NCI-H226 (cell line): ENCODE measurements at places on chromosomes 5 and 9.

DNA sequence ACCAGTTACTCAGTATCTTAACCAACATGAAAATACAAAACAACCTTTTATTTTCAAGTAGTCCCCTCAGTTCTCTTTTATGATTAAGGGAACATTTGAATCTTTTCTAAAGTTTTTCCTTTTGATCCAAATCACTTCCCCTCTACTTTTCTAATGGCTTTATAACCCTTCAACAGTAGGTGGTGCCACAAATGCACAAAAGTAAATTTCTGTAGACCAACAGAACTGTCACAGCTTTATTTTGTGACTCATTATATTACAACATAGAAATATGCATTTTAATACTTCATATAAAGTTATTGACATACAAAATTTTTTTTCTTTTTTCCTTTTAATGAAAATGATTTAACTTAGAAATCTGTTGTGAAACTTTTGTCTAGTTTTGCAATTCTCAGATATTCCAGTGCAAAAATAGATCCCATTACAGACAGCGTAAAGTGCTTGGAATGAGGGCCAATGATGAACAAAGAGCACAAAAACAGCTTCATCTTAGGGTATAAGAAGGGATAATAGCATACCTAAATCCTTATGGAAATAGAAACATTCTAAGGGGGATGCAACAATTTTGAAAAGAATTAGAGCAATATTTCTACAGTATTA lies 17.0 kb downstream of the NIPSNAP3B start:
- no peak for DNase-seq

- DNase-seq, result no peak
Measured at GRCh38 chr5:26666371-26666770, 372.0 kb downstream of the CDH9 start.

GRCh38 chr9:126534431-126535186 lies 79.1 kb upstream of the LMX1B start:
- DNase-seq, result no peak

DNA sequence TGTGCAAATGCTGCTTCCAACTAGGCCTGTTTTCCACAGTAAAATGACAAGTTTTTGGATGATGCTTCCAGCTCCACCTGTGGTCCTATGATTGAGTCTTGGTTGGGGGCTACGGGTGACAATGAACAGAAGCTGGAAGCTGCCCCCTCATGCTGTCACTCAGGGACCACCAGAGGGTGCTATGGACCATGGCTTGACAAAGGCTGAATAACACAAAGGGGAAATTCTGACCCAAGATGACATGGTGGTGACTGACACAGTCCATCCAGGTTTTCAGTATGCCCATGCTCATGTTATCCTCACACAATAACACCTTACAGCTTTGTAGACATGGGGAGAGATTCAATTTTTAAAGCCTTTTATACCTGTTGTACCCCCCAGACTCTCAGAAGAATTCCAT lies 23.9 kb upstream of the SAP30L start:
- DNase-seq, result no peak

GRCh38 chr5:112116371-112116770 lies 302.7 kb downstream of the EPB41L4A start:
- no peak for DNase-seq

DNA sequence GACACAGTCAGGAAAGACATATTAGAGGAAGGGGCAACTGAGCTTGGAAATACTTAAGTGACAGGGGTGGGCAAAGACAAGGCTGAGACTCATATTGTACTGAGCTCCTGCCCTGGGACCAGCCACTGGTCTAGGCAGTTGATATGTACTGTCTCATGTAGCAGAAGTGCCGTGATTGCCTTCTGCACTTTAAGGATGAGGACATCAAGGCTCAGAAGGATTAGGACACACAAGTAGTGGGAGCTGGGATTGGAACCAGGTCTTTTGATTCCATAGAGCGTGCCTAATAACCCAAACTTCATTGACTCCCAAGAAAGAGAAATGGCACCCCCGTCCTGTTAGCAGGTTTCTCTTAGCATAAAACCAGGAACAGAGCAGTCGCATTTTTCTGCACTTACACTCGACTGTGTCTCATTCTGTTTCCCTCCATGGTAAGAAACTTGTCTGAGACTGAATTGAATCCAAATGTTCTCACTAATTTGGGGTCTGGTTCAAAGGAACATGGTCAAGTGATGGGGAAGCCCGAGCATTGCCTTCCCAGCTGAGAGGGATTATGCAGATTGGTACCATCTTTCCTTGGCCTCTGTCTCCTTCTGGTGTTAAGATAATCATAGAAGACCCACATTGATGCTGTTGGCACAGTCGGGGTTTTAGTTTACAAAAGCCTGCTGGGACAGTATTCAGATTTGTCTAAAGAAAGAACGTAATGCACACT lies 70.4 kb downstream of the ANGPTL2 start:
- no peak for DNase-seq

- peak; percentile 42 for DNase-seq
Measured at GRCh38 chr5:53378590-53379247, 101.7 kb upstream of the FST start.

DNA sequence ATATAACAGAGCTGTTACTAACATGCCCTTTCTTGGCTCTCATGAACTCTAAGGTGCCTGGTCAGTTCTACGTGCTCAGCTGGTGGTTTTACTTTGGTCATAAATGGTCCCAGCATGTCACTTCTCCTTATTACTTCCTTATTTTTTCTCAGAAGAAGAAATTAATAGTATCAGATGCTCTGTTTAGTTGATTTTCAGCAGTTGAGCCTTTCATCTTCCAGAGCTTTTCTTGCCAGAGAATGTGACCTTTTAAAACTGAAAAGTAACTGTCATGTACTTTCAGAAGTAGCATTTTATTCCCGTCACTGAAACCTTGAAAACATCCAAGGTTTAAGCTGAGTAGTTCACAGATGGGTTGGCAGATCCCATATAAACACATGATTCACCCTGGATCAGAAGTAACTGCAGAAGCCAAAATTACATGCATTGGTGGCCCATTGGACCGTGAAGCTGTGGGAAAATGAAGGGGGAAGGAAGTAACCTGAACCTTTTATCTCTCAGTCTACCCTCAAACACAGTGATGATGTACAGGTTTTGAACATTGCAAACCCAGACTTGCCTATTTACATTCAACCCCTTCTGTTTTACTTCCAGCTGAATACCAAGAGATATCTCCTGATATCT lies 50.5 kb downstream of the HACD4 start:
- DNase-seq, result peak; percentile 18

DNA sequence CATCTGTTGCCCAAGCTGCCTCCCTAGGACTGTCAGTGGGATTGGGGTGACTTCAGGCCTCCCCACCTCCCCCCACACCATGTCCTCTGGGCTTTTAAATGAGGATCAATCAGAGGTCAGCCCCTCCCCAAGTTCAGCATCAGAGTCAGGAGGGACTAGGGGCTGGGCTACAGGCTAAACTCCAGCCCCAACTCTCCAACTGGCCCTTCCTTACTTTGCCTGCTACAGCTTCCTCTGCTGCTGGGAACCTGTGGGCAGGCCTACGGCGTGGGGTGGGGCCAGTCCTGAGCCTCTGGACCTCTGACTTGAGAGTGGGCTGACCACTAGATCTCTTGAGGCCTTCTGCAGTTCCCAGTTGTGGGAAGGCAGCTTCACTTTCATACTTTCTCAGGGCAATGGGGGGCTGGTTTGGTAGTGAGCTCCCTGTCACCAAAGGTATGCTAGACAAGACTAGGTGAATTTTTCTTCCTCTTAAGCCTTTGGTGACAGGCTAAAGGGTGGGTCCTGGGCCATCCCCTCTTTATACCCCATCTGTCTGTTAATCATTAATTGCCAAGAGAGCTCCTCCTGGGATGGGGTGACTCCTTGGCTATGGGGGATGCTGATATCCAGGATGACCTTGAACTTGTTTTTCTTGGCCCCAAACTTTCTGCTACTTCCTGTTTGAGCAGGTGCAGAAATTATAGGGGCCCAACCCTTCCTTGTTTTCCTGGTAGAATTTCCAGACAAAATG lies 10.8 kb upstream of the DAB2IP start:
- DNase-seq, result no peak

- DNase-seq, result peak; percentile 44
Measured at GRCh38 chr5:110769000-110769681, 30.3 kb downstream of the SLC25A46 start.

DNA sequence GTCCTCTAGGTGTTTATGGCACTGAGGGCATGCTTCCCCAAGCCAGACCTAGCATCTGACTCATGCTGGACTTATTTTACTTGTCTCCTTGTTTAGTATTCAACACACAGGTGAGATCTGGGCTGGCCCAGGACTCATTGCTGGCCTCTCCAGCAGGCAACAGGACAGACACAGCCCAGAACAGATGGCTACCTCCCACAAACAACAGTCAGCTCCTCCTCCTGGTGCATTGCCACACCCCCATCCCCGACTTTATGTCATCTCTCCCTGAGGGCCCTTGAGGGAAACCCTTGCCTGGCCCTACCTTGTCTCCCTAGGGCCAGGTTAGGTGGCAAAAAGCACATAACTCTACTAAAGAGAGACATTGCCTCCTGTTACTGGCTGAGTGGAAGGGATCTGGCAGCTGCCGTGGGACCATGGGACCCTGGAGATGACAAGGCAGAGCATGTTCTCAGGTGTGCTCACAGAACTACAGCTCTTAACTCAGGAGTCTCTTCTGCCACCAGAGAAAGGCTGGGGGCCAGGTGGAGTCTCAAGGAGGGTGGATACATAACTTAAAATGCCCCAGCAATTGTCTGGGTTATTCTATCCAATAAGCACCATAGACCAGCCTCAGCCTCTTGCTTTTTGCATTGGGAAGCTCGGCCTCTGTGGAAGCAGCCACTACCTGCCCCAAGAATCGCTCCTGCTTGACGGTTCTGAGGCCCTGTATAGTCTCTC lies 2.3 kb downstream of the ACSL6 start:
- no peak for DNase-seq

DNA sequence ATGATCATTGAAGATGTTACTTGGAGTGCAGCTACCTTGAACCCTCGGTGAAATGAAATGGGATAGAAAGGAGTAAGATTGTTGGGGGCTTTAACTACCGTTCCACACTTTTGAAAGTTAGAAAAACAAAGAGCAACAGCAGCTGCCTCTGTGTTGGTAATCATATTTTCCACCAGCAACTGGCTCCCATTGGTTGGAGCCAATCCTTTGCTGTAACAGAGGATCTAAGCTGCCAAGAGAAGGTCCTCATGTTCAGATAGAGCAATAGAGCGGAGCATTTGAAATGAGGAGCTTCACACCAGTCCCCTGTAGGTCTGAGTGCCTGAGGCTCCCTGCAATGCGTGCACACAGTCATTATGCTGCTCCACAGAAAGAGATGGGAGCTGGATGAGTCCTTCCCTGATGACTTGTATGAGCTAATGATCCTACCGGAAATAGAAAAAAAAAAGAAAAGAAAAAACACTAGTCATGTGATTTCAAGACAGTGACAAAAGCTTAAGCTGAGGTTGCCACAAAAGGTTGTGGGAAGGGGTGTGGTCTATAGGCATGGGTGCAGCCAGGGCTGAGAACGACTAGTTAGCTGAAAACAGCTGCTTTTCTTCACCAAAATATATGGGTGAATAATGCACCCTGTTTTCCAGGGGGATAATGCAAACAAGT lies 300.7 kb downstream of the MLLT3 start:
- no peak for DNase-seq

DNA sequence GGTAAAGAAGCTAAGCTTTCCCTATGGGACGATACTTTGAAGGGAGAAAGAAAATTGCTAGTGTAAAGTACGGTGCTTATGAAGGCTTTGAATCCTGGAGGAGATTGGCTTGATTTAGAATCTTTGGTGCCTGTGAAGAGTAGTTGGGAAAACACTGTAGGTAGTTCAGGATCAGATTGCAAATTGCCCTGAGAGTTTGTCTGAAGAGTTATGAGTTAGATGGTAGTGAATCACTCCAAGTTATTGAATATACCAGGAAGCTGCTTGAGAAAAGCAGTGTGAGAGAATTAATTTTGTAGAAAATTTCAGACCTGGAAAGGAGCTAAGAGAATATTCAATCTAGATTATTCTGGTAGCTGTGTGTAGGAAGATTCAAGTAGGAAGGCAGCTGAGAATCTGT lies 11.5 kb downstream of the MAN2A1 start:
- DNase-seq, result no peak

GRCh38 chr5:151016700-151017099 lies 3.7 kb upstream of the GPX3 start:
- no peak for DNase-seq

DNA sequence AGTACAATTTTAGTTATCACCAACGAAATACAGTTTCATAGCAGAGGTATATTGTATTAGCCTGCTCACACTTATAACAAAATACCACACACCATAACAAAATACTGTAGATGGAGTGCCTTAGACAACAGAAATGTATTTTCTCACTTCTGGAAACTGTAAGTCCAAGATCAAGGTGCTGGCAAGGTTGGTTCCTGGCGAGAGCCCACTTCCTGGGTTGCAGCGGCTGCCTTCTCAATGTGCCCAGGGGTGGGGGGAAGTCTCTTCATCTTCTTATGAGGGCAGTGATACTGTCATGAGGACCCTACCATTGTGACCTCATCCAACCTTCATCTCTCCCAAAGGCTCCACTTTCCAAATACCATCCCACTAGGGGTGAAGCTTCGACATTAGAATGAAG lies 30.5 kb upstream of the GADD45G start:
- no peak for DNase-seq

- DNase-seq, result no peak
Measured at GRCh38 chr5:5666369-5666768, 243.9 kb downstream of the ICE1 start.

- DNase-seq, result no peak
Measured at GRCh38 chr5:32030222-32030621, 143.9 kb downstream of the GOLPH3 start.

- DNase-seq, result no peak
Measured at GRCh38 chr5:39580702-39581453, 156.1 kb upstream of the DAB2 start.

- peak; percentile 26 for DNase-seq
Measured at GRCh38 chr9:137114613-137115393, at the start of gene DPP7. Gene DPP7 (minus strand): TSS chr9:137114733. CDS start chr9:137114713, 20 bp downstream.

DNA sequence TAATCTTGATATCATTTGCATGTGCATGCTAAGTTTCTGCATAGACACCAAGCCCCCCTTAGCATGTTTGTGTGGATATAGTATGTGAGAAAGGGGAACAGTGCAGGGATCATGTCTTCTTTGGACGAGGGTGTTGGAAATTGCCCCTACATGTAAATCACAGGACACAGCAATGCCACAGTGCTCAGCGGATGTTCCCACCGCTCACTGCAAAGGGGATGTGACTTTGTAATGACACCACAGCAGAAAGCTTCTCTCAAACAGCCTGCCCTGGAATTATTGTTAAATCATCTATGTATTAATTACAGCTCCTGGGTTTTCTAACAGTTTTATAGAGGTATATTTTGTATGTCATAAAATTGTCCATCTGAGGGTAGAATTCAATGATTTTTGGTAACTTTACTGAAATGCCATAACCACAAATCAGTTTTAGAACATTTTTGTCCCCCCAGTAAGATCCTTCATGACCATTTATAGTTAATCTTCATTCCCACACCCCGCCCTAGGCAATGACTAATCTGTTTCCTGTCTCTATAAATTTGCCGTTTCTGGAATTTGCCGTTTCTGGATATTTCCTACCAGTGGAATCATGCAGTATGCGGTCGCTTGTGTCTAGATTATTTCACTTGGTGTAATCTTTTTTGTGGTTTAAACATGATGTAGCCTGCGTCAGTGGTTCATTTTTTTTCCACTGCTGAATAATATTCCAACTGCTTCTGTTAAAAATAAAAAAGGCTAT lies 648.5 kb upstream of the WWC1 start:
- peak; percentile 92 for DNase-seq

- DNase-seq, result no peak
Measured at GRCh38 chr5:85681871-85682270, 935.9 kb upstream of the COX7C start.
